ENCODE measurements at places on chromosomes 2 and 18.

GRCh38 chr2:203328760-203329540, 756 bp downstream of the ABI2 start:
- DNase-seq, result peak; percentile 66

DNA sequence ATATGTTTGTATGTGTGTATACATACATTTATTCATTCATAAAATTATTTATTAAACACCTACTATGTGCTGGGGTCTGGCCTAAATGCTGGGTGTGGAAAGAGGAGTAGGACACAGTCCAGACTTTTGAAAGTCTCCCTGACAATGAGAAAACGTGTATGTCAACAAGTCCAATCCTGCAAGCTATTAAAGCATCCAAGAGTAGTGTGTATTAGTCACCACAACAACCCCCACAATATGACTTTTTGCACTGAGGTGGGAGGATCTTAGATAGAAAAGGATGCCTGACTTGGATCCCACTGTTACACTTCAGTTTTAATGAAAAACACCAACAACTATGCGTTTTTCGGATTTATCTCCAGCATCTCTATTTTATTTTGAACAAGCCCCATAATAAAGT, 446.4 kb downstream of the EPHA4 start:
- no peak for DNase-seq

DNA sequence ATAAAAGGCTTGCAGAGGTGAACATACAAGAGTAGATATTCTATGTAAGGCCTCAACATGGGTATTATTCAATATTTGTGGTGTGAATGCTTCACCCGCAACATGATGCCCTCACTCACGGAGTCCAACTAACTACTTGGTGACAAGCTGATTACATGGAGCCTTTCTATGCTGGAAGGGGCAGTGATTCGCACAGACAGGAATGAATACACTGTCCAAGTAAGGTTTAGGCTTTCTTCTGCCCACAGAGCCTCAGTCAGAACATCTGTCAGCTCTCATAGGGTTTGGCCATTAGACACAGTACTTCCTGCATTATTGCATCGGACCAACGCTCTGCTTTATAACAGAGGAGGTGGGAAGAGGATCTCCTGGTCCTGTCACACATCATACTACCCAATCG, 80.3 kb upstream of the SLC35G4 start:
- DNase-seq, result no peak

DNA sequence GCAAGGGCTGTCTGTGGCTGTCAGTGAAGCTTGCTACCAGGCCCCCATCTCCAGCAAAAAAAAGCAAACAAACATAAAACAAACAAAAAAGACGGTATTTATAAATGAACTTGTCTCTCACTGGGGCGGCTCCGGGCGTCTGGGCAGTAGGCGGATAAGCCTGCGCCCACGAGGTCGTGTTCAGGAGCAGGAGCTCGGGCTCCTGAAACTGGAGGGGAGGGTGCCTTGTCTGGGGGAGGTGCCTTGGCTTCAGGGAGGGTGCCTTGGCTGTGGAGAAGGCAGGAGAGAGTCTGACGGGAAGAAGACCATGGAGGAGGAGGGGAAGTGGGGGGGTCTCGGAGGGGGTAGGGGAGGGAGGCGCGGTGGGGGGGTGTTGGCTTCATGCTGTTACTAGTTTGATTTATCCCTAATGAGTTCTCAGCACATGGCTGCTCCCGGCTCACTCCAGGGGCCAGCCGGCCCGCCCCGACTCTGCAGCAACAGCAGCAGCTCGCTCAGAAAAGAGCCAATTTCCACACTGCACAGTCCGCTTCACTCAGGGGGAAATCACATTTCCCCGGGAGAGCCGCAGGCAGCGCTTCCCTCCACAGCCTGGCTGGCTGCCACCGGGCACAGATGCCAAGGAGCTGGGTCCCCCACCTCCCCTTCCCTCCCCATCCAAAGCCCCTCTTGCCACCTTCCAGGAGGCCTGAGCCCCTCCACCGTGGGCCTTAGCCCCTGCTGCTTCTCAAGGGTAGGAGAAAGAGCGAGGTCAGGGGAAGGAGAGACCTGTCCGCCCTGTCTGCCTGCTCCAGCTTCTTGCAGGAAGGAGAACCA, 38.7 kb downstream of the PSD4 start:
- DNase-seq, result peak; percentile 80

DNA sequence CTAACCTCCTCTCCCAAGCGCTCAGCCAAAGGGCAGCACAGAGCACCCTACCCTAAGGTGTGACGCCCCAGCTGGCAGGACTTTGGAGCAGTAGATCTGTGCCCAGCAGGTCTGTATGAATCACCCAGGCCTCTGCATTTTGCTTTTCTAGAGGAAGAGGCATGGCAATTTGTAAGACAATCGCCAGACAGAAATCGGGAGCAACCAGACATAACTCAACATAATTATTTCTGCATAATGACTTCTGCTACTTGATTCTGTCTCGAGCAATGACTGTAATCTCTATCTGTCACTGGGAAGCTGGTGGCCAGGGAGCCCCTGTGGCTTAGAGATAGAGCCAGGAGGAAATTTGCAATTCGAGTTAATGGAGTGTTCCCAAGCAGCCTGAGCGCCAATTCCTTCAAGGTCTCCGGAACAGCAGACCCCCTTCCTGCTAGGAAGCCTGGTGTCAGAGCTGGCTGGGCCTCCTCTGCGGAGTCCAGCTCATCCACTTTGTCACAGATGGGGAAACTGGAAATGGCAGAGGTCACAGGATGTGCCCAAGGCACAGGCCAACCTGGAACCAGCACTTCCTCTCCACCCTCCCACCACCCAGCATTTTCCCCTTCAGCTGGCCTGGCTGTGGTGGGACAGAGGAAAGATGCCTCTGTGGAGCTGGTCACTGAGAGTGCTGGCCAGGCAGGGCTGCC, 55.0 kb downstream of the ODC1 start:
- no peak for DNase-seq

- DNase-seq, result peak; percentile 50
These were observed 101.8 kb downstream of the SH3BP4 start for GRCh38 chr2:235053651-235054050.

DNA sequence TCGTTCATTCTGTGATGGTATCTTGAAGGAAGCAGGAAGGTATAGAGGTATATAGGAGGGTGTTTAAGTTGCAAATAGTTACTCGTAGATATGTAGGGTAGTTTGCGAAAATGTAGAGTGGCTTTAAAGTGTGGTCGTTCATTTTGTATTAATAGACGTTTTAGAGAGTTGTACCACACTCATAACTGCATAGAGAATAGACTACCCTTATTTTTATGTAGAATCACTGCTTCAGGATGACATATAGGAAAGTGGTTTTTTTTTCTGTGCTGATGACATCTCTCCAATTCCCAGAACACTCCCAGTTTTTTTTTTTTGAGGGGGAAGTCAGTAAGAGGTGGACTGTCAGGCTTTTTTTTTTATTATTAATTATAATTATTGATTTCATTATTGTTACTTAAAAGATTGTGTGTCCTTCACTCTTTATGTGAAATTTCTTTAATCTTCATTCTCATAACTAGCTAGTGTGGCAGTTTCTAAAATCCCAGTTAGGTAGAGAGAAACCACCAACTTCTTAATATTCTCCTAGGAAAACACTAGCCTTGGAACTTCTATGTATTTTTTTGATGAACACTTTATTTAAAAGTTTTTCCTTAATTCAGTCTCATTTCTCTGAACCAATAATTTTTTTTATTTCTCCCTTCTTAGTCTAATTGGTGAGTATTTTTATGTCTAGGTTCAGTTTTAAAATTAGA, 1.5 kb downstream of the ACTR3 start:
- no peak for DNase-seq

GRCh38 chr2:126846241-126846640, 52.4 kb upstream of the TEX51 start:
- DNase-seq, result no peak

DNA sequence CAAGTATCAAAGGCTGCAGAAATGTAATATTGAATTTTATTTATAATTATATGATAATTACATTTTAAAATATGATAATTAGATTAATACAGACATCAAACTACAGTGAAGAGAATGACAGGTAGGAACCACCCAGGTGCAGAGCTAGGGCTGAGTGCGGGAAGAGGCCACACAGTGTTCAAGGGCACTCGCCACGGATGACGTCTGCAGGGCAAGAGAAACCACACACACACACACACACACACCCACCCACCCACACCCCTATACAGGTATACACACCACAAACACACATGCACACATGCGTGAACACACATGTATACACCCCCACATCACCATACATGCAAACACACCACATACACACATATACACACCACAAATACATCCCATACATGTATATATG, 41.2 kb downstream of the MBP start:
- DNase-seq, result no peak

DNA sequence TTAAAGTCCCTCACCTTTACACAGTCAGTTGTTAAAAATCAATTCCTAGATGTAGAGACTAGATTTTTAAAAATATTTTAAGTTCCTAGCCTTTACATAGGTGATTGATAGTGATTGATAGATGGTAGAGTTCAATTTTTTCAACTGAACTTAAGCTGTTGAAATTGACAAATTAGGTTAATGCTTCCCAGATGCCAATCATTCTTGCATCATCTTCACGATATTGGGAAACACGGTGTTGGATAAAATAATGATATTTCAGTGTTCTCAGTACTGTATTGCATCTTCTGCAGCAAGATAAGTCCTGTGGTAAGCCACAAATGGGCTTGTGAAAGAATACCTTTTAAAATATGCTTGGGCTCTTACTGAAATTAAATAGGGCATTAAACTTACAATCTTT, 667.6 kb downstream of the STK39 start:
- no peak for DNase-seq

GRCh38 chr2:64727843-64728463, 74.2 kb upstream of the SERTAD2 start:
- DNase-seq, result no peak

DNA sequence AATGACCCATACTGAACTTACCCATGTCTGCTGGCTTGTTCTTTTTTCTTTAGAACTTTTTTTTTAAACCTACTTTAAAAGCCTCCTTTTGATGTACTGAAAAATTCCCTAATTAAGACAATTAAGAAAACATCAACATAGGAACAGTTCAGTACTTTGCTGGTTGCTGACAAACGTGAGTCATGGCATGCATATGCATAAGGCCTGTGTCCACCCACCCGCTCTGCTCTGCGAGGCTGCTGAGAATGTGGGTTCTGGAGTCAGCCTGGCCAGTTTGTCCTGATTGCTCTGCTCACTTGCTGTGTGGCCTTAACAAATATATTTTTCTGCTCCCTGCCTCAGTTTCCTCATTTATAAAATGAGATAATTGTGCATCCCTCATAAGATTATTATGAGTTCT, 27.3 kb downstream of the LAMA3 start:
- no peak for DNase-seq

DNA sequence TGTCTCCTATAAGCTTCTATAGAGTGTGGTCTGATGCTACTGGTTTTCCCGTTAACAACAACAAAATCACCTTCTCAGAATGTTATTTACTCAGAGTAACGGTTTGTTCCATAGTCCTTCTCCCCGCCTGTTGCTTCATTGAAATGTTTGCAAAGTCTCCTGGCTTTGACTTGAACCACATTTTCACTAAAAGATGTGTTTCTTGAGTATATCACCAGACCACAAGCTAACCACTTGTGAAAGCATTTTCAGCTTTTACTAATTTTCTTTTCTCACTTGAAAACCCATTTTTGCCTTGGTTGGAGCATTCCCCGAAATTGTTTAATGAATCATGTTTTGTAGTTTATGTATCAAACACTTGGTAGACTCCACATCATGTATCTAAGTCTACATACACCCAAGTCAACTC, 121.2 kb downstream of the DPP4 start:
- DNase-seq, result no peak

- DNase-seq, result no peak
These were observed 238.4 kb upstream of the SMAD2 start for GRCh38 chr18:48168861-48169260.

- no peak for DNase-seq
These were observed 140.9 kb upstream of the MYCN start for GRCh38 chr2:15799432-15799827.

- no peak for DNase-seq
These were observed 197.1 kb upstream of the SMAD2 start for GRCh38 chr18:48127606-48128005.

- no peak for DNase-seq
These were observed 15.2 kb downstream of the AFG3L2 start for GRCh38 chr18:12361770-12362378.

- DNase-seq, result peak; percentile 50
These were observed 79.1 kb downstream of the TWIST2 start for GRCh38 chr2:238926761-238927611.

- no peak for DNase-seq
These were observed 185.8 kb downstream of the FBXO15 start for GRCh38 chr18:73961804-73962203.

GRCh38 chr2:237487496-237487895, 445 bp downstream of the MLPH start:
- DNase-seq, result no peak

DNA sequence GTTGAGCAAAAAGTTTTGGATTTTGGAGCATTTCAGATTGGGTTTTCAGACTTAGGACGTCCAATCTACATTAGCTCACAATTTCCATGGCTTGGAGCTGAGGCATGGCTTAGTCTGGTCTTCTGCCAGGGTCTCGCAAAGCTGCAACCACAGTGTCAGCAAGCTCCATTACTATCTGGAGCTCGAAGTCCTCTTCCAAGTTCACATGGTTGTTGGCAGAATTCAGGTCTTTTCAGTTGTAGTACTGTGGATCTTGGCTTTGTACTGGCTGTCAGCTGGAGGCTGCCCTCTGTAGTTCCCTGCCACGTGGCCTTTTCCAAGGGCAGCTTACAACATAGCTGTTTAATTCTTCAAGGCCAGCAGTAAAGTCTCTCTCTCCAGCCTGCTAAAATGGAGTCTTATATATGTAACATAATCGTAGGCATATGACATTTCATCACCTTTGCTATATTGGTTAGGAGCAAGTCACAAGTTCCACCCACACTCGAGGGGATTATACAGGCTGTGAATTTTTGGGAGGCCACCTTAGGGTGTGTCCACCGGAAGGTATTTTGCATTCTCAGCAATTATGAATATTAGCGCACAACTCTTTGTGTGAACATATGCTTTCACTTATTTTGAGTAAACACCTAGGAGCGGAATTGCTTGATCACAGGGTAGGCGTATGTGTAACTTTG, 41.5 kb upstream of the EPC2 start:
- no peak for DNase-seq
